GM19239 (cell line): ENCODE measurements at places on chromosomes 12 and 14.
A peak's percentile ranks its signal among the peaks of the same experiment; 100 is the strongest.

DNA sequence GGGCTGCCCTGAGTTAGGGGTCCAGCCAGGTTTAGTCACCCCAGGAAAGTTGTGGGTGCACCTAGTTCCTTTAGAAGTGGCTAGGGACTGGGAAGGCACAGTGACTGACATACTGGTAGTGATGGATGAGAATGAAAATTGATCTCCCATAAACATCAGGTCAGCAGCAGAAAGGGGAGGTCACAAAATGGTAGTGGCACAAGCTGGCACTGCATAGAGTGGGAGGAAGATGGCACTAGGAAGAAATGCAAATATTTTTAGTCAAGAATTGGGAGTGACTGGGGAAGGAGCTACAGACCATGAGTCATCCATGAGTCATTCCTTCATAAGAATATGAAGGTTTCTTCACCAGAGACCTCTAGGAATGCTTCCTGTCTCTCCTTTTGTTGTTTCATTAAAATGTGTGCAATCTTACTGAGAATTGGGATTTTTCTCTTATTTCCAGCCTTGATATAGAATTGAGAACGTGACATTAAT is 198.3 kb upstream of the AMIGO2 start:
- no peak for DNase-seq

DNA sequence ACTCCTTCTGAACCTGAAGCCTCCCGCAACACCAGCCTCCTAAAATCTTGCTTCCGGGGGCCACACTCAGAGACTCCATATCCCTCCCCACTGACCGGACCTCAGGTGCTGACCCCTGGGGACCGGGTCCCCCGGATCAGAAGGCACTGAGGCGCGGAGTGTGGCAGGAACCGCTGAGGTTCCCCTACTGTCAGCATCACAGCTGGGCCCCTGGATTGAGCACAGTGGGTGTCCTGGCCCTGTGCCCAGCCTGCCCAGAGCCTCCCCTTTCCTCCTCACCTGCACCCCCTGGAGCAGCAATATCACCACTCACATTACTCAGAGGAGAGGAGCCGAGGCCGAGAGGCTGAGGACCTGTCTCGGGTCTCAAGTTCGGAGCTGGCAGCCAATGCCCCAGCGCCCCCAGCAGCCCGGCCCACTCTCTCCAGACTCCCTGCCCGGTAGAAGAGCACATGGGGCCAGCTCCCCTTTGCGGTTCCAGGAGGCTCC is 101.2 kb upstream of the EIF5 start:
- DNase-seq = no peak

- DNase-seq = no peak
These were observed 663.4 kb downstream of the SLC16A7 start for GRCh38 chr12:60259225-60259624.

- no peak for DNase-seq
These were observed 107.6 kb downstream of the KLHL28 start for GRCh38 chr14:44854114-44854513.

DNA sequence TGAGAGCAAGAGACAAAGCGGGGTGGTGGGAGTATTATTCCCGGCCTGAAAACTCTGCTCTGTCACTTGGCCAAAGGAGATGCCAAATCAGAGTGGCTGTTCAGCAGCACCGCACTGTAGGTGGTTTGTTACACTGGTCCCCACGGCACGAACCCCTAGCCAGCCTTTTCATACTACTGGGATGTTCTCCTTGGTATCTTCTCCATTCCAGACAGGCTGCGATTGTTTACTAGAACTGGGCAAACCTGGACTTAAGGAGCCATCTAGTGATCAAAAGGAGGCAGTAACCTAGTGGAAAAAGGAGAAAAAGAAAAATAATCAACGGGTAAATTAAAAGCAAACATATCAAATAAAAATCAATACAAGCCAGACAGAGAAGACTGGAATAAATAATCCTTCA is 58.9 kb upstream of the TMTC2 start:
- DNase-seq = no peak

- DNase-seq = no peak
These were observed 154.2 kb downstream of the DYRK2 start for GRCh38 chr12:67802731-67803130.

DNA sequence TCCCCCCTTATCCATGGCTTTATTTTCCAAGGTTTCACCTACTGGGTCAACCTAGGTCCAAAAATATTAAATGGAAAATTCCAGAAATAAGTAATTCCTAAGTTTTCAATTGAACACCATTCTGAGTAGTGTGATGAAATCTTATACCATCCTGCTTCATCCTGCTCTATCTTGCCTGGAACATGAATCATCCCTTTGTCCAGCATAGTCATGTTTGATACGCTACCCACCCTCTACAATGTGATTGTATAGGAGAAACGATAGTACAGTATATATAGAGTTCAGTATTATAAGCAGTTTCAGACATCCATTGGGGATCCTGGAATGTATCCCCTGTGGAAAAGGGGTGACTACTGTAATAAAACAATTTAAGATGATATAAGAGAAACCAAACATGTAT is 62.2 kb downstream of the IFNG start:
- no peak for DNase-seq

GRCh38 chr12:91746976-91747375 is 398.7 kb downstream of the BTG1 start:
- DNase-seq = no peak

- no peak for DNase-seq
These were observed 4.6 kb downstream of the DTX1 start for GRCh38 chr12:113061061-113061694.

DNA sequence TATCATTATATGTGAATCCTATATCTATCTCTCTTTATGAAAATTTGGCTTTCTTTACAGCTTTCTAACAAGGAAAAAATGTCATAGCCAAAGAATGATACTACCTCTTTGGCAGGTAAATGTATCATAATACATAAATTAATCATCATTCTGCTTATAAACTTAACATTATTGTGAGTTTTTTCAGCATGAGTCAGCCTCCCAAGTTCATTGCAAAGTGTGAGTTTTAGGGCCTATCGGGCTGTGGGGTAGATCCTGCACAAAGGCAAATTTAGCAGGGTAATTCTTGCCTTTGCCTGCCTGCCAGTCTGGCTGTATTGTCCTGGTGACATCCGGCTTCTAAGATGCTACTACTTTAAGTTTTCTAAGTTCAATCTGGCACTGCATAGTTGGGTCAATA is 412.6 kb downstream of the MDGA2 start:
- DNase-seq = no peak

DNA sequence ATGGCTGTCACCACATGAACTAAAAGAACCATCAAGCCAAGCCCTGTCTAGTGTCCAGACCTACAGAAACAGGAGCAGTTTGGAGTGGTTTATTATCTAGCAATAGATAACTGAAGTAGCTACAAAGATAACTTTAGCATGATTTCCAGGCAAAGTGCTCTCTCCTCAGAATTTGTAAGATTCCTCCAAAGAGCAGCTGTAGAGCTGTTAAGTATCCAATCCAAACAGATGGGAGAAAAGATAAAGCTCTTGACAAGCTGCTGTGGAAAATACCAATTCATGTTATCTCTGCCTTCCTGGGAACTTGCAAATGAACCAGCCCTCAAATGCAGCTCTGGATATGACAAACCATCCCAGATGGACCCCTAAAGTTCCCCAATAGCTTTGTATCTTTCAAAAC is 78.9 kb upstream of the RESF1 start:
- DNase-seq = no peak

- DNase-seq = peak; percentile 72
These were observed 48.8 kb downstream of the LRCOL1 start for GRCh38 chr12:132561427-132562156.

DNA sequence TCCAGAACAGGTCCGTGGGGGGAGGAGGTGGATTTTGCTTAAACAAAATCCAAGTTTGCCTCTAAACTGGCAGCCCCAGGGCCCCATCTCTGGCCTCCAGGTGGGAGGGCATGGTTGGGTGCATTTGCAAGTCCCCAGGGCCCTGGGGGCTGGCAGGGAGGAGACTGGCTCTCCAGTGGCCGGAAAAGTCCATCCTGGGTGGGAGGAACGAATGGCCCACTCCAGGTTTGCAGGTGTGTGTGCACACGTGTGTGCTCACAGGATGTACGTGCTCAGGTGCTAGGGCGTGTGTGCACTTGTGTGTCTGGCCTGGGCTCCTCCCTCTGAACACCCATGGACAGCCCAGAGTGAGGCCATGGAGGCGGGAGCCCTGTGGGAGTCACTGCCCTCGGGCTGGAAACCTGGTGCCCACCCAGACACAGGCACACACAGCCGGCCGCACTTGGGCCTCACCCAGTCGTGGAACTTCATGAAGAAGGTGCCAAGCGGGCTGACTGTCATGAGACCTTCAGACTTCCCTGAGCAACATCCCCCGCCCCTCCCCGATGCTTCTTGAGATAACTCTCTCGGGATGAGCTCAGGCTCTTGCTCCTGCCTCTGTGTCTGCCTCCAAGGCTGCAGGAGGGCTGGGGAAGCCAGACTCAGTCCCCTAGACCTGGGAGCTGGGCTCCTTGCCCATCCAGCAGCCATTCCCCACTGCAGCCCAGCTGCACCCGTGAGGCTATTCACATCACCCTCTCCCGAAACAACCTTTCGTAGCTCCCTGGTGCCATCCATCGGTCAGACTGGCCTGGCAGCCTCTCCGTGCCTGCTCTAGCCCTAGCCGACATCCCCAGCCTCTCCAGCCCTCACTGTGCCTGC is 9.4 kb downstream of the AHNAK2 start:
- DNase-seq = no peak

DNA sequence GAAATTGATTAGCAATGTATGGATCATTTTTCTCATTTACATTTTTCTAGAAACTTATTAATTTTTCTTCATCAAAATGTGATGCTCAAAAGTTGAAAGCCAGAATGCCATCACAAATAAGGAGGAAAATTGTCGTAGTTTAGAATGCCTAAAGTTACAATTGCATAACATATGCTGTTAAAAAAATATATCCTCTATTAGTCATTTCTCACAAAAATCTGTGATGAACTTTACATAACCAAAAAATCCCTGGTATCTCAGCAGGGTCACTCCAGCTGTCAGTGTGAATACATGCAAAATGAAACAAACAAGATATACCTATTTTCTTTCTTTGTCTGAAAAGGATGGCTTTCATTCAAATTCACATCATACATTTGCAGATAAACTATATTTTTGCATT is 358.9 kb downstream of the PAWR start:
- DNase-seq = no peak

- no peak for DNase-seq
These were observed 5.2 kb downstream of the P2RX4 start for GRCh38 chr12:121214855-121215745.

- DNase-seq = no peak
These were observed 16.8 kb upstream of the FAR2 start for GRCh38 chr12:29132316-29132715.

- DNase-seq = no peak
These were observed 172.8 kb upstream of the PLEKHG7 start for GRCh38 chr12:92529944-92530343.

DNA sequence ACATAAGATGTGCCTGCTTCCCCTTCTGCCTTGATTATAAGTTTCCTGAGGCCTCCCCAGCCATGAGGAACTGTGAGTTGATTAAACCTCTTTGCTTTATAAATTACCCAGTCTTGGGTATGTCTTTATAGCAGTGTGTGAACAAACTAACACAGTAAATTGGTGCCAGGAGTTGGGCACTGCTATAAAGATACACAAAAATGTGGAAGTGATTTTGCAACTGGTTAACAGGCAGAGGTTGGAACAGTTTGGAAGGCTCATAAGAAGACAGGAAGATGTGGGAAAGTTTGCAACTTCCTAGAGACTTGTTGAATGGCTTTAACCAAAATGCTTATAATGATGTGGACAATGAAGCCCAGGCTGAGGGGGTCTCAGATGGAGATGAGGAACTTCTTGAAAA is 264.1 kb downstream of the DACT1 start:
- DNase-seq = no peak

DNA sequence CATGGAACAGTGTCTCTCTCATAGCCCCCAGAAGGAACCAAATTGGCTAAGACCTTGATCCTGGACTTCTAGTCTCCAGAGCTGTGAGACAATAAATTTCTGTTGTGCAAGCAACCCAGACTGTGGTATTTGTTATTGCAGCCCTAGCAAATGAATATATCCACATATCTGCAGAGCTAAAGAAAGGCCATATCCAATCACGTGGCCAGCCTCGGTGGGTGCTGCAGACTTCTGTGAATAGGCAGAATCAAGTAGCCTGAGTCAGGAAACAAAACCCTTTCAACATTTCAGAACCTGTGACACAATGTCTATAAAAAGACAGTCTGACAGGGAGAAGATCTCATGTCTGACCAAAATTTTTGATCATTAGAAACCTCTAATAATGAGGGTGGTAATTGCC is 71.0 kb upstream of the CPM start:
- DNase-seq = no peak

DNA sequence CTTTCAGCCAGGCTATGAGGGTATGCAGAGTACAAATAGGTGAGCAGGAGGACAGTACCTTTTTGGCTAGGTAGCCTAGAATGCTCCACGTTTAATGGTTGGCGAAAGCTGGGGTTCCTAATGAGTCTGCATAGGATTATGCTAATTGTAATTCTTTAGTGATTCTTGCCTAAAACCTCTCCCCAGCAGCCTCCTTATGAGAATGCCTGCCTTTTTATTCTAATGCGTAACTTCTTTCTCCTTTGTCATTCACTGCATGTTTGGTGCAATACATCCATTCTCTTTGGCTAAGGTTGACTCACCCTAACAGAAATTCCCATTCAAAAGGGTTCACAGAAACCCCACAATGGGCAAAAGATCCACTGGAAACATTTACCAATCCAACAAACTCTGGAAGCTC is 752.2 kb downstream of the FSCB start:
- DNase-seq = no peak

GRCh38 chr12:125652681-125653080 is 587.4 kb downstream of the AACS start:
- DNase-seq = no peak

- no peak for DNase-seq
These were observed 304.4 kb downstream of the DUSP6 start for GRCh38 chr12:89047856-89048418.

GRCh38 chr14:55957950-55958349 is 160.3 kb upstream of the PELI2 start:
- no peak for DNase-seq
